ENCODE measurements at places on chromosomes 2 and 18. TPM values are rescaled to one million over a fixed set of nuclear protein-coding genes. Genes with fewer than 3 reads are reported as not detected.

ESPNL gene
- 0.43 TPM for total RNA-seq

CDK5R2 gene
- 2.3 TPM for total RNA-seq

CACNB4 gene
- total RNA-seq = 0.07 TPM

MYCN gene
- total RNA-seq = not detected

ITPRIPL1 gene
- total RNA-seq = not detected

SDC1 gene
- total RNA-seq = 128 TPM

FAM237A gene
- total RNA-seq = not detected

COL3A1 gene
- 0.28 TPM for total RNA-seq

MEP1B gene
- not detected for total RNA-seq

SH2D6 gene
- total RNA-seq = 1.1 TPM

ALK gene
- not detected for total RNA-seq

FN1 gene
- total RNA-seq = 264 TPM

DSC3 gene
- 1.2 TPM for total RNA-seq

RAPGEF4 gene
- total RNA-seq = 0.26 TPM

SERPINB12 gene
- total RNA-seq = not detected

CDK15 gene
- total RNA-seq = not detected

IL36G gene
- total RNA-seq = not detected

MC2R gene
- not detected for total RNA-seq

MC5R gene
- not detected for total RNA-seq

OR6B2 gene
- total RNA-seq = not detected
